ENCODE measurements at places on chromosomes 7 and 10. TPM values are rescaled to one million over a fixed set of nuclear protein-coding genes. Genes with fewer than 3 reads are reported as not detected.

- DNase-seq, result no peak
Measured at GRCh38 chr7:88339195-88339922, 32.7 kb upstream of the STEAP4 start.

The NPTX2 gene
- polyA plus RNA-seq, result 5.7 TPM

DNA sequence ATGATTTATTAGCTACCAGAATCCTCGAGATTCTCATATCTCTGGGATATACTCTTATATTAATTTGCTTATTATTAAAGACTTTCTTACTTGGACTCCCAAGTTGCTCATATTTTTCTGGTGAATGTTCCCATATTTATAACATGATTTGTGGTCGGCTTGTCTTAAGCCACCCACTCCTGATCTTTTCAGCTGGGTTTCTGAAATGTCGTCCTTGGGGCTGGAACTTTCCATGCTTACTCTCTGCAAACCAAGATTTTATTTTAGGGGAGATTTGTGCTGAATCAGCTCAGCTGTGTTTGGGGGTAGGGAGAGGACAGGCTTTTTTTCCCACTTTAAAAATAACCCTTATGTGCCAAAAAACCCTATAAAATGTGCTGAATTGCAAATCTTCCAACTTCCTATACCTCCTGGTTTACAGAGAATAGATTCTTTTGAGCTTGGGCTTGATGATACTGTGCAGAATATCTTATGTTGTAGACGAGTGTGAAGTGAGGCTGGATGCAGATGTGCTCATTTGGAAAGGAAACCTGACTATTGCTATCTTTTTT, 162.1 kb downstream of the SND1 start:
- no peak for DNase-seq

- DNase-seq, result no peak
Measured at GRCh38 chr7:28190077-28190710, 9.6 kb upstream of the JAZF1 start.

GRCh38 chr7:51759985-51760384, 443.4 kb upstream of the COBL start:
- DNase-seq, result no peak

GRCh38 chr10:25641595-25641994, 292.4 kb upstream of the MYO3A start:
- DNase-seq, result no peak

- DNase-seq, result no peak
Measured at GRCh38 chr7:11931307-11931706, 99.3 kb upstream of the THSD7A start.

- DNase-seq, result no peak
Measured at GRCh38 chr7:53437336-53437735, 401.9 kb downstream of the POM121L12 start.

DNA sequence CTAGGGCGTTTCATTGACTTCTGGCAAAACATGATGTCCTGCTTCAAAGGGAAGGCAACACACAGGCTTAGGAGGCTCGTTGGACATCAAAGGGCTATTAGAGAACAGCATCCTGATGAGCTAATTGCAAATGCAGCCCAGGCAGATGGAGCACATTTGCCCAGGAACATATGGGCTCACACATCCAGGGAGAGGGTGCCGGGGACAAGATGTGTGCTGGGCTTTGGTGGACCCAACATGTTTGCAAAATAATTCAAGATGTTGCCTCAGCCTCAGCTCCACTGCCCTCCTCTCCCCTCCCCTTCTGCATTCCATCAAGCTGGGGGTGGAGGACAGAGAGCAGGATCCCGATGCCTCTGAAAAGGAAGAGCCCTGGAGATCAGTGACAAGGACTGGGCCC, 217.1 kb upstream of the ZMIZ1 start:
- DNase-seq, result no peak

The TMEM184A gene
- 4.5 TPM for polyA plus RNA-seq

DNA sequence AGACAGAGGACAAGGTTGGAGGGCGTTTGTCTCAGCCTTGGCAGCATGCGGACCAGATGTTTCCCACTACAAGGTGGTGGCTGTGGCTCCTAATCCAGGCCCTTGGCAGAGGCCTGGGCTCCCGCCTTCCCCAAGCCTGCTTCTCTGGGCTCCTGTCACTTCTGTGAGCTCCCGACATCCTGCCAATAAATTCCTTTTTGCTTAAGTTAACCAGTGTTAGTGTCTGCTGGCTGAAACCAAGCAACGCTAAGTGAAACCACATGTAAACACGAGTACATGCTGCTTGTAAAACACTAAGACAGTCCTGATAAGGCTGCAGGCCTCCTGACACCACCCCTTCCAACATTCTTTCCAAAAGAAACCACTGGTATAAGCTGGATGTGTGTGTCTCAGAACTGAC, 263.6 kb upstream of the ZMIZ1 start:
- DNase-seq, result peak; percentile 59

The OTUD1 gene
- 25.9 TPM for polyA plus RNA-seq

- DNase-seq, result no peak
Measured at GRCh38 chr7:117659531-117660011, 179.7 kb downstream of the CFTR start.

DNA sequence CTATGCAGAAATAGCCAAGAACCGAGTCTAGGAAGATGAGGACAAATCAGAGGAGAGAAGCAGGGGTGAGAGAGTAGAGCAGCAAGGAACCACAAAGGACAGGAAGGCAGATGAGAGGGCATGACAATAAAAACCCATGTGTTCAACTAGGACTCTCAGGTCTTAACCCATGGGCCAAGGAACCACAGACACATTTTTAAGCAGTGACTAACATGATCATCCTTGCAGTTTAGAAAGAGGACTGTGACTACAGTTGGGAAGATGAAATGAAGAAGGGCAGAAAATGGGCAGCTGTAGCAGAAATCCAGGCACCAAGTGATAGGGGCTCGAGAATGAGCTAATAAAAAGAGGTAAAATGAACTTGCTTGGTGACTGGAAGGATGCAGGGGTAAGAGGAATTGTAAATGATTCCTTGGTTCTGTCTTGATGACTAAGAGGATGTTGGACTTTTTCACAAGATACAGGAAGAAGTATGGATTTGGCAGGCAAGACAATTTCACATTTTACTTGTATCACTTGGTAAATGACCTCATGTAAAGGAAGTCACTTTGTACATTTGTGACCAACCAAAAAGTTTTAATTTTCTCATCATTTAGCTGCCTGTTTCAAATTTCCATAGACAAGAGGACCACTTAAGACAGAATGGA, 22.8 kb downstream of the SGMS1 start:
- DNase-seq, result no peak

The ITIH2 gene
- 0.35 TPM for polyA plus RNA-seq

The CHAT gene
- not detected for polyA plus RNA-seq

The TAS2R41 gene
- not detected for polyA plus RNA-seq

The FGFBP3 gene
- polyA plus RNA-seq, result 3.9 TPM

DNA sequence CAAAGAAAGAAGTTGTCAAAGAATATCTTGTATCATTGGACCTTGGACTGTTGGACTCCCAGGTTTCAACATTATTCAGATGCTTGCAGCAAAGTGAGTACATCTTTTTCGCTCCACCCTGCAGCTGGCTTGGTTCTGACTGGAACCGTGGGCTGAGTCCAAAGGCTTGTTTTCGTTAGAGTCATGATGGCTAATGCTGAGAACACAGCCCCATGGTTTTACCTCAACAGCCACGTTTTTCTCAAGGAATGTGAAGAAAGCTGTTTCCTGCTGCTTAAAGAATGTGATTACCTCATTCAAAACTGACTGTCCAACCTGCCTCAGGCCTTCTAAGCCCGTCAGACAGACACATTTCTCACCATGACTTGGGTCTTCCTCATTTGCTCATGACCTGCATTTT, 69.5 kb downstream of the STEAP1B start:
- no peak for DNase-seq
